ENCODE measurements at places on chromosomes 4 and X.

GRCh38 chrX:1449823-1450149 lies 2.9 kb downstream of the ASMTL start:
- DNase-seq, result no peak

DNA sequence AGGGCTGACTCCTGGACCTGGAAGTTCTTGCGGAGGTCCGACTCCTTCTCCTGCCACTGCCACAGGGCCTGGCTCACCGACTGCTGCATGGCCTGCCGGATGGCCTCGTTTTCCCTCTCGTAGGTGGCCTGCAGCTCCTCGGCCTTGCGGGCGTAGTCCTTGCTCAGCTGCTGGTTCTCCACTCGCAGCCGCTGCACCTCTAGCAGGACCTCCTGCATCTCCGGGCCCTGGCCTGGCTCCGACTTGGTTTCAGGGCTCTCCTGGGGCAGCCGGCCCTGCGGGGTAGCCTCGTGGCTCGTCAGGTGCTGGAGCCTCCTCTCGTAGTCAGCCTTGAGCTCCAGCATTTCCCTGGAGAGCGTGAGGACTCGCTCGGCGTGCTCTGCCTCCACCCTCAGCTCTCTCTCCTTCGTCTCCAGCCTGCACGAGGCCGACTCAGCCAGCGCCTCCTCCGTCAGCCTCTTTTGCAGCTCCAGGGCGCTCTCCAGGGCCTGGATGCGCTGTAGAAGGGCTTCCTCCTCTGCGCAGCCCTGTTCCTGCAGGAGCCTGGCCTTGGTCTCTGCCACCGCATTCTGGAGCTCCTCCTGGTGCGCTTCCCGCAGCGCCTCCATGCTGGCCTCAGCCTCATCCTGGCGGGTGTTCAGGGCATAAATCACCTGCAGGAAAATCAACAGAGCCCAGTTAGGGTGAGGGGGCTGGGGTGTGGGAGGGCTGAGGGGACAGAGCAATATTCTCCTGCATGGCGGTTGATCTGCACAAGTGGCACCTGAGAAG lies 72.2 kb downstream of the FAM184B start:
- no peak for DNase-seq

- no peak for DNase-seq
Measured at GRCh38 chr4:185127021-185127925, 15.8 kb upstream of the SLC25A4 start.

DNA sequence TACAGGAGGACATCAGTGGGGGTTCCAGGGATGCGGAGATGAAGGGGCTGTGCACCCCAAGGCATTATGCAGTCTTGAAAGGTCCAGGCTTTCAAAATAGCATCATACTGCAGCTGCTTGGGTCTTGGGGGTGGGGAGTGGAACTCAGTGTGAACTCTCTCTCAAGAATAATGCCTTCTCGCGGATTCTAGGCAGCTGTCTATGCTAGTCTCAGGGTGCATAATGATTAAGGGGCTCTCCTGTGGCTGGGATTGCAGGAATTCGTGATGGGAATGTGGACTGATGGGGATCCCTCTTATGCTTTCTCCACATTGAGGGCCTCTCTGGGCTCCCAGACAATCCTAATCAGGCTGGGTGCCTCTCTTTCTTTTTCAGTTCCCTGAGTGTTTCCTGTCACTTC lies 172.2 kb upstream of the ARHGAP24 start:
- no peak for DNase-seq

GRCh38 chr4:82261084-82261483 lies 112.7 kb downstream of the HNRNPD start:
- DNase-seq, result no peak

GRCh38 chr4:75655562-75655961 lies 17.6 kb downstream of the G3BP2 start:
- DNase-seq, result no peak

DNA sequence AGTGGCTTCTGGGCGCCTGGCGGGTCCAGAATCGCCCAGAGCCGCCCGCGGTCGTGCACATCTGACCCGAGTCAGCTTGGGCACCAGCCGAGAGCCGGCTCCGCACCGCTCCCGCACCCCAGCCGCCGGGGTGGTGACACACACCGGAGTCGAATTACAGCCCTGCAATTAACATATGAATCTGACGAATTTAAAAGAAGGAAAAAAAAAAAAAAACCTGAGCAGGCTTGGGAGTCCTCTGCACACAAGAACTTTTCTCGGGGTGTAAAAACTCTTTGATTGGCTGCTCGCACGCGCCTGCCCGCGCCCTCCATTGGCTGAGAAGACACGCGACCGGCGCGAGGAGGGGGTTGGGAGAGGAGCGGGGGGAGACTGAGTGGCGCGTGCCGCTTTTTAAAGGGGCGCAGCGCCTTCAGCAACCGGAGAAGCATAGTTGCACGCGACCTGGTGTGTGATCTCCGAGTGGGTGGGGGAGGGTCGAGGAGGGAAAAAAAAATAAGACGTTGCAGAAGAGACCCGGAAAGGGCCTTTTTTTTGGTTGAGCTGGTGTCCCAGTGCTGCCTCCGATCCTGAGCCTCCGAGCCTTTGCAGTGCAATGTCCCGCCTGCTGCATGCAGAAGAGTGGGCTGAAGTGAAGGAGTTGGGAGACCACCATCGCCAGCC lies at the start of gene ATOH1:
ATOH1 (plus strand) TSS at position 422 of the 663 bp plus-strand sequence; CDS start at position 596, 174 bp downstream.
- no peak for DNase-seq

- no peak for DNase-seq
Measured at GRCh38 chr4:13430834-13431568, 53.1 kb downstream of the RAB28 start.

GRCh38 chr4:31788676-31789075 lies 1068.5 kb downstream of the PCDH7 start:
- DNase-seq, result no peak

DNA sequence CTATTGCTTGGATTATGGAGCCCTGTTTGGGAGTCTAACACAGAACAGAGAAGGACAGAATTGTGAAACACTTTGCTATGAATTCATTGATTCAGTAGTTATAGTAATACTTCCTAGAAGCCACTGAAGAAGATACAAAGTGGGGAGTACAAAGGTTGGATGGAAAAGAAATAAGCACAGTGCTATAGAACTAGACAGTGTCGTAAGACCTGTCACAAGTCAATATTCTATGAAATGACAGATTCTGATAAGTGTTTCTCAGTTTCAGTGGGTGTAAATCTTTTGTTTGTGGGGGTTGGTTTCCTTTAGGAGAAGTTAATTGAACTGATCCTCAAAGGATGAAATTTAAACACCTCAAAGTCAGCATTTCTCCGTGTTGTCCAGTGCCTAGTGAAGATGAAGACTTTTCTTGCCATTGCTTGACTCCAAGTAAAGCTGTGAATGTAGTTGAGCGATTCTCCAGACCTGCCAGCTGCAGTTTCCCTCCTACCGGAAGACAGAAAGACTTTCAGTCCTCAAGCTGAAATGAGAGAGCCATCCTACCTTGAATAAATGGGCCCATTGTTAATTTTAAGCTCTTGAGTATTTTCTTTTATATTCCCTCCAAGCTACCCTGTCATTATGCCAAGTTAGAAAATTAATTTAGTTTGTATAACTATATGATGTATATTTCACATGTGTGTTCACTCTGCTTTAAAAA lies 7.9 kb downstream of the PDLIM5 start:
- DNase-seq, result no peak

GRCh38 chr4:8293131-8293975 lies 23.8 kb downstream of the HTRA3 start:
- no peak for DNase-seq

DNA sequence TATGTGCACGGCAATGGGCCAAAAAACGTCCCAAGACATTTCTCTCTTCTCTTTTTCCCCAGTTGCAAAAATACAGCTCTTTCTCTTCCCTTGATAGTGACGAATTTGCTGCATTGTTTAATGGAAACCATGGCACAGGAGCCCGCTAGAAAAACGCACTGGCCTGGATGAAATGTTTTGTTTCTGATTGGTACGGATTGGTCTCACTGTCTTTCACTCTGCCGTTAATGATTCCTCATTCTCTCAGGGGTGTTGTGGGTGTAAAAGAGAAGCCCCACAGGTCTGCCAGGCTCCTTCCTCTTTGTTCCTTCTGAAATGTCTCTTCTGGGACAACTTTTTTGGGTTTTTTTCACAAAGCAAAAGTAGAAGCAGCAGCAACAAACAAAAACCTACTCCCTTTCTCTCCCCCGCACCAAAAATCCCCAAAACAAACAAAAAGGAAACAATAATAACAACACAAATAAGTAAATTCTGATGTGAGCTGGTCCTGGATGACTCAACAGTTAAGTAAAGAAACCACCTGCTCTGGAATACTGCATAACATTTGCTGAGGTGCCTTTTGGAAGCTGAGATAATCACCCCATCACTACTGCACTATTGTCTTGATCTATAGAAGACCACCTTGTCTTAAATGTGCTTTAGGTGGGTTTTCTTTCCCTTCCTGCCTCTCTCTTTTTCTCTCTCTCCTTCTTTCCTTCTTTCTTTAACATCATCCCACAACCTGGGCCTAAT lies 89.8 kb downstream of the PLAC1 start:
- DNase-seq, result no peak

DNA sequence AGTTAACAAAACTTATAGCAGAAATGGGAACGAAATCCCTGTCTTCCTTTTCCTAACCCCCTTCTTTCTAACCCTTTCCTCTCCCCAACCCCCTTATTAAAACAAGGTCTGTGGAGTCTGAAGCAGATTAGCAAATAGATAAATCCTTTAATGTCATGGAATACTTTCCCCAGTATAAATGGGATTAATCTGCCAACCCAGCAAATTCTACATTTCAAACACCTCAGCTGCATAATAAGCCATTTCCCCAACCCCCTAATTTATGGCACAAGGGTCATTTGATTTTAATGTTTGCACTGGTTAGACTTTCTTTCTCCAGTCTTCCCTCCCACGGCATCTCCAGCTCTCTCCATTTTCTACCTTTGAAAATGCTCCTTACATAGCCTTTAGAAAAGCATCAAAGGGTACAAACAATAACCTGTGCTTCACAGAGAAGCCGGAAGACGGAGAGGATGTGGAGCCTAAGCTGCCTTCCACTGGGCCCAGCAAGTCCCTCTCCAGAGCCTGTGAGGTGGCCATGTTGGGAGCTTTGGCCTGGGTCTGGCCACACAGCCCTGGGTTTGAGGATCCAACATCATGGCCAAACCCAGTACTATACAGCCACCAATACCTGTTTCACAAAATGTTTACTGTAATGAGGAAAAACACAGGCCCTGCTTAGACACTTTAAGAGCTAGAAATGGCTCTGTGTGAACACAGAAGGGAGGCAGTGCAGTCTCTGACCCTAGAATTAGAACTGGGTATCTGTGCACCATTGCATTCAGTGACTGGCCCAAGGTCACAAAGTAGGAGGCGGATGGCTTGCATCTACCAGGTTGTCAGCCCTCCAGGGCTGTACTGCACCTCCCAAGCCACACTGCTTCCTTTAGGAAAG lies 56.9 kb upstream of the SPRY1 start:
- no peak for DNase-seq

DNA sequence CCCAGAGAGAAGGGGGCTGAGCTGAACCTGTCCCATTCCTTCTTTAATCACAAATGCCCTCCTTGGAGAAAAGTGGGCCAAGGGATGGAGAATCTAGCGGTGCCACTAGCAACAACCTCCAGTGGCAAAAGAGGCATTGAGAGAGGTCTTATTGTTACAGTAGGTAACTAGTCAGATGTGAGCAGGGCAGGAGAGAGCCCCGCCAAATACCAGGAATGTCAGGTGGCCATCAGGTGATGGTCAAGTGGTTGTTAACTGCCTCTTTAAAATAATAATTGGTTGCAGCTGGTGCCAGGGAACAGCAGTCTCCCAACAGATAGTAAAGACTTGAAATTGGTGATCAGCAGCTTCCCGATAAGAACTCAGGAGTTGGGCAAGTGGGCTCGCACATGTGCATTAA lies 116.1 kb downstream of the EVC2 start:
- no peak for DNase-seq

DNA sequence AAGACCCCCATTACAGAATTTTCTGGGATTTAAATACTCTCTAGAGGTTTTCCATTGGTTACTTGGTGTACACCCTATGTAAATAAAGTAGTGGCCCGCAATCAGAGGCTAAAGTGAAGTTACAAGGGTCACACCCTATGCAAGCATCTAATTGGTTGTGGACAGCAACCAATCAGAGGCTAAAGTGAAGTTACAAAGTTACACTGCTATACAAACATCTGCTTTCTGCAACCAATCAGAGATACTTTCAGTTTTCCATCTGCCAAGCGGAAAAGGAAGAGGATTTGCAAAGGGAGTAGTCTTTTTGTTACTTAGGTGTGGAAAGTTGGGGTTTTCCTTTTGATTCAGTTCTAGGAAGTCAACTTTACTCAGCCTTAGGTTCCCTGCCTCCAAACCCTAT lies 2.0 kb upstream of the ATRX start:
- peak; percentile 24 for DNase-seq

DNA sequence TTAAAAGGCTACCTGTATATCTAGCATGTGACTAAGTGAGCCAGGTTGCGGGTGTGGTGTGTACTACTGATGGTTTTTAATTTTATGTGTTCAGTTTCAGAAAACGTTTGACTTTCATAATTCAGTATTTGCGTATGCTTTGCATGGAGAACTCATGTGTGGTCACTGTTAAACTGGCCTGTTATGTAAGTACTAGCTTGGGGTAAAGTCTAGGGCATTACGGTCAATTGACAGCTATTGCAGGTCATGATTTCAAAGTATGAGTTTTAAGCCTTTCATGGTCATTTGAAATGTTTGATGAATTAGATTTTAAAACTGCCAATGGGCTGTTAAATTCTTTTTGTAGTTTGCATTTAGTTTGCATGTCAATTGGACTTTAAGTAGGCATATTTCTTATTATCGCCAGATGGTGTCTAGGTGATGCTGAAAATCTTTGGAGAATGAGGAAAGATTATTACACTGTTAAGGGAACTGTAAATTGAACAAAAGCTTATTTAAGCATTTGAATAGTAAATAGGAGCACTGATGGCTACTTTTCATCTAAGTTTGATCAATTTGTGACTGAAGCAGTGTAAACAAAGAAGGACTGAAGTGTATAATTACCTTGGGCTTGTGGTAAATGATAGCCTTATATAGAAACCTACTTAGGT lies 563.4 kb downstream of the DACH2 start:
- DNase-seq, result no peak

GRCh38 chr4:160373911-160374310 lies 1271.0 kb downstream of the RAPGEF2 start:
- no peak for DNase-seq

DNA sequence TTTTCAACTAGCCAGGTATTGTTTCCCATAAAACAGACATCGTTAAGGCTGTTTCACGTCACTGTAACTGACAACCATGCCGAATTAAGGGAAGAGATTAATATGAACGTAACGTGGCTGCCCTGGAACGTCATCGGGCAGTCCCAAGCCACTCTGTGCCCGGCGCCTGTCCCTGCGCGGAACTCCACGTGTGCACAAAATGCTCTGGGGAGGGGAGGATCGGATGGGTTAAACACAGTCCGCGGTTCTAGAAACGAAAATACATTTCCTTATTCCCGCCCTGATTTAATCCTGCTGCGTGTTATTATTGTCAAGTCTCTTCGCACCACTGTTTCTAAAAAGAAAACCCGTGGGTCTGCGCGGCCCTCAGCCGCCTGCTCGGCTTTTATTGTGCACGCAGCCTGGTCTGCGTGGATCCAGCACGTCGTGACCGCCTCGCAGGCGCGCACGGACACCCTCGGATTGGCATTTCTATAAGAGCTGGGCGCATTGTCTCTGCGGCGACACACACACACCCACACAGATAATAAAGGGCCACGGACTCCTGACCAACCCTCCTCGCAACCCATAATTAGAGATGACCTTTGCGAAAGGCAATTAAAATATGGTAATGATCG lies 69.6 kb upstream of the BCOR start:
- DNase-seq, result no peak

GRCh38 chr4:164383358-164384220 lies 370.3 kb upstream of the SMIM31 start:
- DNase-seq, result no peak

GRCh38 chr4:34181311-34181841 lies 2062.9 kb downstream of the ARAP2 start:
- peak; percentile 95 for DNase-seq

Data from cardiac fibroblast (primary cell).